ENCODE measurements at places on chromosomes 7 and 10.

DNA sequence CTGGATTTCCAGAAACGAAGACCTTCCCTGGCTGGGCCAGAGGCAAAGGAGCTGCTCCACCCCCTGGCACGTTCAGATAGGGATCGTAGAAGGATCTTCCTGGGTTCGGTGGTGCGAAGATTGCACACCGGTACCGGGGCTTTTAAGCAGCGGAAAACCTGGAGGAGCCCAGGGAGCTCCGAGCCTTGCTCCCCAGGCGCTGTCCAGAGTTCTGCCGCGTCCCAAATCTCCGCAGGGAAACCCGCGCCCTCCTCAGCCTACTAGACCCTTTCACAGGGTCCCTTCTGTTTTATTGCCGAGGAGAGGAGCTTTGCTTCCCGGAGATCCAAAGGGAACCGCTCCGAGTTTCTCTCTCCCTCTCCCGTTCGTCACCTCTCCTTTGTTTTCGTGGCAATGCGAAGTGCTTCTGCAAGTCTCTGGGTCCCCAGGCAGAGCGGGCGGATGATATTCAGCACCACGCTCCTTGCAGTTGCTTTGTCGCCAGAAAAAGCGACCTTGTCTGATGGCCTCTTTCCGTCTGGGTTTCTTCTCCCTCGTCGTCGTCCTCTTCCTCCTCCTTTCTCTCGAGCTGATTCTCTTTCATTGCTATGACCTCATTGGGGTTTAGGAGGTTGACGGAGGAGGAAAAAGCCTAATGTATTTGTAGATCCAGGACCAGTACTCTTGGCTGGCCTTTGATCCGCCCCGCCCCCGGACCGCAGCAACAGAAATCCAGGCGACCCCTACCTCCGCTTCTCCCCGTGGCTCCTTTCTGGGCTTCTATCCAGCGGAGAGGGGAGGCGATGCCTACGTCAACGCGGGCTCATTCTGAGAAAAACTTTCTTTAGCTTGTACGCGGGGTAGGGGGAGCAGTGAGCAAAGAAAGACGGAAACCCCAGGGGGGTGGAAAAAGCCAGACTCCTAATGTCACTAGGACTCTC lies at the start of gene TMEM196:
TSS of gene TMEM196 (minus strand) at position 777 of the 920 bp plus-strand sequence. CDS start 921 bp downstream, outside the sequence.
- no peak for DNase-seq

DNA sequence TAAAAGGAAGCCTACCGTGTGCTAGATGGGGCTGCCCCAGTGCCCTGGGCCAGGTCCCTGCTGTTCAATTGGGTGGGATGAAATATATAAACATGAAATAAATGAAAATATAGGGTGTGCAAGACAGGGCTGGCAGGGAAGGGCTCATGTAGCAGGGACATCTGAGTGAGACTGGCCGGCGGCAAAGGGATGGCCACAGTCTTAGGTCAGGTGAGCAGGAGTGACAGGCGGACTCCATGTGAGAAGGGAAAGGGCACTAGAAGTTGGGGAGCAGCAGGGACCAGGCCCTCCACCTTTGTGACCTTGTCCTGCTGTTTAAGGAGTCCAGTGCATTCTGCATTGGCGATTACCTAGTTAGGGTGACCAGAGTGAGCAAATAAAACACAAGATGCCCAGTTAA lies 207.6 kb upstream of the ZNF32 start:
- no peak for DNase-seq

- DNase-seq = no peak
Measured at GRCh38 chr7:76354516-76354915, 4.3 kb downstream of the YWHAG start.

DNA sequence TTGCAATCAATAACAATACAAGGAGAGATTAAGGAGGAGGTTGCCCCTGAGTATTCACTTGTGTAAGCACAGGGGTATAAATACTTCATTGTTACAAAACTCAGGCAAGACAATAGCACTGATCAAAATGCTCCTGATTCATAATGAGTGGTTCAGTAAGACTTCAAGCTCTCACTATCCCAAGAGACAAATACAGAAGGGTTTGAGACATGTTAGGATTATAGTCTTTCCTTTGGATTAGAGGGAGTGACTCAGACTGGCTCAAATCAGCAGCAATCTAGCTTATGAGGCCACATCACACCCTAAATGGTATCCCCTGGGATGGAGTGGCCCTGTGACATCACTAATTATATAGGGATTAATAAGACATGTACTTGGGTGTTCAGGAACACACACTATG lies 167.2 kb upstream of the HGF start:
- DNase-seq = no peak

DNA sequence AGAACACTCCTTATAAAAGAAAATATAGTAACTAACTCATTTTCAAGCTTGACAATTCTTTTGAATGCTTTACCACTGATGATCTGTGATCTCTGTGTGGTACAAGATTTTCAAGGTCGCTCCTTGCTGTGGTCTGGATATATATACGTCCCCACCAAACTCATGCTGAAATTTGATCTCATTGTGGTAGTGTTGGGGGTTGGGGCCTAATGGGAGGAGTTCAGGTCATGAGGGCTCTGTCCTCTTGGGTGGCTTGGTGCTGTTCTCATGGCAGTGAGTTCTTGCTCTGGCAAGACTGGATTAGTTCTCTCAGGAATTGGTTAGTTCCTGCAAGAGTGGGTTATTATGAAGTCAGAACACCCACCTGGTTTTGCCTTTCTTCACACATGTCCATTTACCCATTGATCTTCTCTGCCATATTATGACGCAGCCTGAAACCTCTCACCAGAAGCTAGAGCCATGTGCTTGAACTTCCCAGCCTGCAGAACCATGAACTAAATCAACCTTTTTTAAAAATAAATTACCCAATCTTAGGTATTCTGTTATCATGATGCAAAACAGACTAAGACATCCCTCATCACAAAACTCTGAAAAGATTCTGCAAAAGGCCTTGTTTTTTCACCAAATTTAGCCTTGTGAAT lies 8.3 kb upstream of the EDRF1 start:
- DNase-seq = no peak

DNA sequence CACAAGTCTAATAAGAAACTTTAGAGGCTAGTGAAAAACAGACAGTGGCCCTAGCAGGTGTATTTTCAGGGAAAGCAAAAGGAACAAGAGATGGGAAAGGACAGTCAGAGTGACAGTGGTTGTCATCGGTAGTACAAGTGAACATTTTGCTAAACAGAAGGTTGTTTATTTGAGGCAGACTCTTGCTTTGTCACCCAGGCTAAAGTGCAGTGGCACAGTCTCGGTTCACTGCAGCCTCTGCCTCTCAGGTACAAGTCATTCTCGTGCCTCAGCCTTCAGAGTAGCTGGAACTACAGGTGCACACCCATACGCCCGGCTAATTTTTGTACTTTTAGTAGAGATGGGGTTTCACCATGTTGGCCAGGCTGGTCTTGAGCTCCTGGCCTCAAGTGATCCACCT lies 195.8 kb downstream of the RELN start:
- DNase-seq = no peak

Data from CD4-positive, alpha-beta T cell treated with Interleukin-12 subunit alpha and Interleukin-12 subunit beta, for 1 hour (primary cell).